Liver (tissue), 10 donors: ENCODE measurements at places on chromosomes 2 and 18.

- no peak for DNase-seq
These were observed 55.3 kb upstream of the B3GNT2 start for GRCh38 chr2:62140426-62141141.

- no peak for DNase-seq
These were observed 31.9 kb upstream of the PNO1 start for GRCh38 chr2:68125821-68126220.

DNA sequence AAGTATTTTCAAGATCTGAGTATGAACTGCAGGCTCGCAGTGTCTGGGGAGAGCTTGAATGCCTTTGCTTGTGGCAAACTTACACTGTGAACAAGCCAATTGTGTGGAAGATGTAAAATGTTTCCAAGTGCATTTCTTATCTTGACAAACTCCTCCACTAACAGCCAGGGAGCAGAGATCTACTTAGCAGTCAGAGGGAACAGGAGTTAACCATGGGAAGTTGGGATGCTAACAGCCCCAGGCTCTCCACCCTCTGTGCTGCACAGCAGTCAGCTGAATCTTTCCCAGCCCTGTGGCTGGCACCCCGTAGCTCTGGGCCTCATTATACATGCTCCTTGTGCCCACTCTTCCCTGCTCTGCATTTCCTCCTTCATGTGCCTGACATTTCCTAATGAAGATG, 450.2 kb downstream of the TSN start:
- no peak for DNase-seq

- no peak for DNase-seq
These were observed 1.4 kb downstream of the CLUL1 start for GRCh38 chr18:598124-598589.

- no peak for DNase-seq
These were observed 8.8 kb upstream of the AQP4 start for GRCh38 chr18:26874283-26874682.

DNA sequence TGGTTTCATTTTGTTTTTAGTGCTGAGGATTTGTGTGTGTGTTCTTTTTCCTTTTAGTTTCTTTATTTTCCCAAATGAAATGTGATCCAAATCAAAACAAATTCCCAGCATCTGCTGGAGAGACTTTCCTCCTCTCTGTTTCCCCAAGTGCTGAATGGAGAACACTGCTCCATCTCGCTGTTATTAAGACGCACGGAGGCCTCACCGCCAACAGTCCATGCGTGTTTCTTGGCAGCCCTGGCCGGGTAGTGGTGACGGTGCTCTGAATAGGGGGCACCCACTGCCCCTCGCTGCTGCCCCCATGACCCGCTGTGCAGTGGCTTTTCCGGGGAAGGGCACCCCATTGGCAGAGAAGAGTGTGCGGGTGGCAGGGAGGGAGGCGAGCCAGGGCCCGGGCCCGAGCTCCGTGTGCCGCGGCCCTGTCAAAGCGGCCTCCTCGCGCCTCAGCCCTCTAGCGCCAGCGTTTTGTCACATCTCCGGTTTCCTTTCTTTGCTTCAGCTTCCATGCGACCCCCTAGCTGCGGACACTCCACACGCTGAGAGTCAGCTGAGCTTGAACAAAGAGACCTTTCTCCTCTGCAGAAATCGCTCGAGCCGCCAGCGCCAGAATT, 473.7 kb upstream of the SALL3 start:
- DNase-seq: no peak

DNA sequence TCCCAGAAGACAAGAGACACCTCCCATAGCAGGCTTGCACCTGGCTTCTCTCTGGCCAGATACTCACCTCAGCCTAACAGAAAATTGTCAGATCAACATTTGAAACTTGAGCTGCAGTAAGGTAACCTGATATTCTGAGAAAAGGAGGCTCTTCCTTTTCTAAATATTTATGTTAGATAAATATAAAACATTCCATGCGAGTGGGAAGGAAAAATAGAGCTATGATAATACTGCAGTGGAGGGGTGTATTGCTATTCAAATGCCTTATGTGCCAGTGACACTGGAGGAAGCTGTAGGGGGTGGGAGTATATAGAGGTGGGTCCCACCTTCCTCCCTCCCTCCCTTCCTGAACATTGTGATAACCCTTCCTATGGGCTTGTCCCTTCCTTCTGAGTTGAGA, 515.5 kb upstream of the CHAC2 start:
- DNase-seq: no peak

DNA sequence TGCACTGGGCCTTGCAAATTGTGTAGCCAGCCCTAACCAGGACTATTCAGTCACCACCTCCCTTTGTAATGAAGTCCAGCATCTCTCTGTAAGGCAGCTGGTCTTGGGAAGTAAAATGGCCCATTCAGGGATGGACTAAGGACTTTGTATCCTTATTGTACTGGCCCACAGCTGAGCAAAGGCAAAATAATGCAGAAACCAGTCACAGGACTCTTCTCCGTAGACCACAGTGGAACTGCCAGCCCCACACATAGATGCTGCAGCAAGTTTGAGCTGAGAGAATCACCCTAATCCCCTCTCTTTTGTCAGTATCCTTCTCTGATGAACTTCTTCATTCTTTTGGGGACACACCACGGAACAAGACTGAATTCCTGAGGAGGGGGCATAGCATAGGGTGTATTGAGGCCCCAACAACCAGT, 73.6 kb upstream of the RTN4 start:
- no peak for DNase-seq

DNA sequence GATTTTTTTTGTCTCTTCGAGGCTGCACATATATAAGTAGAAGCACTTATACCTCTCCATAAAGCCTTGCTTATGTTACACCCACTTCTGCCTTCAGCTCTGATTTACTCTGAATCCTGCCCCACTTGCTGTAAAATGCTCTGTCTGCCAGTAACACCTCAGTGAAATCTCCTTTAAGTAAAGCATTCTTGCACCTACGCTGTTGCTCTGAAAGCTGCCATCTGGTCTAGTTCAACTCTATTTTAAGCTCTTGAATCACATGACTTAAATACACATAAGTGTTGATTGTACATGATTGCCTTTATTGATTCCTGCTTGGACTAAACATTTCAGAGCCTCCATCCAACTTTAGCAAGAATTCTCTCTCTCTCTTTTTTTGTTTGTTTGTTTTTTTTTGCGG, 609.0 kb upstream of the CELF4 start:
- DNase-seq: no peak

DNA sequence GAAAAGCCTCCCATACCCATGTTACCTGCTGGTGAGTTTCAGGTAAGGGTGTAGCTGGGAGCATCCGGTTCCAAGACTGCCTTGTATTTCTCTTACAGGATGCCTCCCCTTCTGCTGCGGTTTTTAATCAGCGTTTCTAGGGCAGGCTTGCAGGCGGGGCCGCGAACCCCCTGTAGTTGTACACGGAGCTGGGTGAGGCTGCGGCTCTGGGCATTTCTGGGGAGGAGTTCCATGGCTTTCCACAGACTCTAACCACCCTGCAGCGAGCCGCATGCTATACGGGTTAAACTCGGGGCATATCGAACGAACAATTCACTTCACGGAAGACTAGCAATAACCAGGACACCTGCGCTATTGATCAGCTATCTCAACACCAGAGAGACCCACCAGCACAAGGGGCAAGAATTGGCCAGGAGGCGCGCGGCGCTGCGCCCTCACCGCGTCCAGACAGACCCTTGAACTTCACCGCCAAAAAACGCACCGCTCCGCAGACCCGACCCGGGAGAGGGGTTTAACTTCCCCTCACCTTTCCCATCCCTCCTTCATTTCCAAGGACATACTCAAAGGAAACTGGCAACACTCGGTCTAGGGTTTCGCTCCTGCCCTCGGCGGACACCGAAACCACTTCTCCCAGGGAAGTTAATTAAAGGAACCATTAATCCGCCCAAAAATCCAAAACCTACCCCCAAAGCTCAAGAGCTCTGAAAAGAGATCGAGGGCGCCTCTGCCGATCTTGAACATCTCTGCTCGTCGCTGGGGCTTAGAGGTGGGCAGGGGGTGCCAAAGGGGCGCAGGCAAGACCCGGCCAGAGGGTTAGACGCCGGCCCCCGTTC, 909 bp downstream of the TGFA start:
- DNase-seq: no peak

DNA sequence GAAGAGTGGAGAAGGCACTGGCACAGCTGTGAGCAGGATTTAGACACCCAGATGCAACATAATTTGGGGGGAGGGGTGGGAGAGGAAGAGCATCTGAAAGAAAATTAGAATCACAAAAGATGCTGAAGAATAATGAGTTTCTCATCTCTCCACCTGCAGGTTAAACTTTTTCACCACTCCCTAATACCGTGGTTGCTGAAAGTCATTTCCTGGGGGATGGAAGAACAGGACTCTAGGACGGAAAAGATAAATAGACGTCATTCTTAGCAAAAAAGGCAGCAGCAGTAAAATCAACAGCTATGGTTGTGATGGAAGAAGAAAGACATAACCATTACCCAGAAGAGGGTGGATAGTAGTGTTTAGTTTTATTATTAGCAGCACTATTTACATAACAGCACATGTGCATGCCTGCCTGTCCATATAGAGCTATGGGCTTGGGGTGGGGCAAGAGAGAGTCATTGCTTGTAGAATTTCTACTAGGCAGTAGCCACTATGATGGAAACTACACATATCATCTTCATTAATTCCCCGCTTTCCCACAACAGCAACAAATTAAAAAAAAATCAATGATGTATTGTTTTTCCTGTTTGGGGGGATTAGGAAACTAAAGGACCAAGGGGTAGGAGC, 212.2 kb downstream of the TRIB2 start:
- DNase-seq: no peak

GRCh38 chr2:70936165-70936978, 672 bp downstream of the ATP6V1B1 start:
- no peak for DNase-seq

- DNase-seq: no peak
These were observed 10.8 kb upstream of the ITGA6 start for GRCh38 chr2:172416447-172417058.

GRCh38 chr2:236570081-236570868, 650 bp downstream of the ACKR3 start:
- DNase-seq: no peak

- no peak for DNase-seq
These were observed 522.0 kb downstream of the SPAG16 start for GRCh38 chr2:213806125-213806726.

DNA sequence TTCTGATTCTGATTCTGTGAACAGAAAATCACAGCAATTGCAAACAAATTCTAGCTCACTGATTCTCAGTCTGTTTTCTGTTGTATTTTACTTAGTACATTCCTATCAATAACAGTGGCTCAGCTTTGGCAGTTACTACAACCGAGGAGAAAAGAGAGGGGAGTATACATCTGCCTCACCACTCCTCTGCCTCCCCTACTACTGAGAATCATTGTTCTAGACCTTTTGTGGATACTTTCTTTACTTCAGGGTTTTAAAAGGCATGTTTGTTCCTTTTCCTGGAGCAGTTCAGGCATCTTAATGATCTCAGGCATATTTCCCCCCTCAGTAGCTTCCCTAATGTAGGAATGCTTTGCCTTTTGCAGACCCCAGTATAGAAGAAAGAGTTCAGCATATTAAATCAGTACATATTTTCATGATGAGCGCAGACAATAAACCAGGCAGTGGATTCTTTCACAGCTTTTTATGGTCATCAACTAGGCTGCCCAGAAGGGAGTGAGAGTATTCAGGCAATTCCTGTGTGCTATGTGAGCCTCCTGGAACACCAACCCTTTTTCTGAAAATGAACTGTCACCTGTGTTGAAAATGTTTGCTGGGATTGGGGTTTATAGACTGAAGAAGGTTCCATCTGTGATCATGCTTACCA, 10.3 kb downstream of the STAMBP start:
- DNase-seq: no peak

GRCh38 chr2:17620280-17620679, 79.8 kb downstream of the VSNL1 start:
- no peak for DNase-seq

GRCh38 chr2:81250270-81250669, 945.7 kb upstream of the LRRTM1 start:
- no peak for DNase-seq

DNA sequence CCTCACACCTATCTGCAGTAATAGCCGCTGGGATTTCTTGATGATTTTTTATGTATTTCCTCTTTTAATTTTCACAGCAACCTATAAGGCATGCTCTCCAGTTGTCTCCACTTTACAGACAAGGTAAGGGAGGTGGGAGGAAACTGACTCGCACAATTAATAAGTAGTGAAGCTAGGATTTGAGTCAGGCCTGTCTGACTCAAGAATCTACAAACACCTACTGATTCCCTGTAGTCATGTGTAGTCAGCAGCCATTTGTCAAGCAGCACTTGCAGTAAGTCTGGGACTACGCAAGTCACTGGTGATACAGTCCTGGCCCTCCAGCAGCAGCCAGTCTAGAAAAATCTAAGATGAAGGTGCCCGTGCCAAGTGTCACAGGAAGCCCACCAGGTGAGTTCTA, 193.6 kb upstream of the PKDCC start:
- DNase-seq: no peak

DNA sequence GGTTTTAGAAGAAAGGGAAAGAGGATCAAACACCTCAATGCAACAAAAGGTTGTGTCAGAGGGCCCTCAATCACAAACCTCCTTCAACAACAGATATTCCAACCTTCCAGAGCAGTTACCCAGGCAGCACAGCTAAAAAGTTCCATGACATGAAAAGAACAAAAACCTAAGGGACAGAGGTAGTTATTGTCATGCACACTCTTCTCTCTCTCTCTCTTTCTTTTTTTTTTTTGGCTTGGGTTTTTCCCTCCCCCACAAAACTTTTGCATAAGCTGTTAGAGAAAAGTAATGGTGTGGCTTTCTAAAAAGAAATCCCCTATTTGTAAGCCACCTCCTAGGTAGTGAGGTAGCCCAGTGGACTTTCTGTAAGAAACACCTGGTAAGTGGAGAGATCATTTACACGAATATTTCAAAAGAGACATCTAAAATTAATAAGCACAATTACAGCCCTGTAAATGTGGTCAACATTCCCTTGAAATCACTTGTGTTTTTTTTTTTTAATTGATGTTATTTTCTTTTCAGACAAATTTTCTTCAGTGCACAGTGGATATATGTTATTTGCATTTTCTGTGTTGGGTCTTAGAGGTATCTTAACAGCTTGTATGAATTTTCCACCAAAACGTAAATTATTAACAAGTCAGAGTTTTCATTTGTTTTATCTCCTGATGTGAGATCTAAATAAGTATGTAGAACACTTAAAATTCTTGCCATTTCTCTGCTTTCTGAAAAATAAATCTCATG, 48.4 kb downstream of the ZEB2 start:
- DNase-seq: no peak

DNA sequence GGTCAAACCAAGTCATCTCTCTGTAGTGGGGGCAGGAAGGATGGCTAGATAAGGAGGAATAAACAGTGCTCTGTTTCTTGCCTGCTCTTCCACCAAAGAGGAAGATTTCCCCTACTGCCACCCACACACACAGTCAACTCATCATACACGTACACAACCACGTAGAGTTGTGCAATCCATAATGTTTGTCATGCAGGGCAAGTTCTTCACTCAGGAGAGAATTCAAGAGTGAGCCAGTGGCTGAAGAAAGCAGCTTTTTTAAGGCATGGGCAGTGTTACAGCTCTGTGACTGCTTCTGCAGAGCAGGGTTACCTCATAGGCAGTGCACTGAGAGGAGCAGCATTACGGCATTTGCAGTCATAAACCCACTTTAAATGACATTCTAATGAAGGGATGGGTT, 283.0 kb downstream of the RND3 start:
- DNase-seq: no peak
